ENCODE measurements at places on chromosomes 7 and 10.
A peak's percentile ranks its signal among the peaks of the same experiment; 100 is the strongest.

DNA sequence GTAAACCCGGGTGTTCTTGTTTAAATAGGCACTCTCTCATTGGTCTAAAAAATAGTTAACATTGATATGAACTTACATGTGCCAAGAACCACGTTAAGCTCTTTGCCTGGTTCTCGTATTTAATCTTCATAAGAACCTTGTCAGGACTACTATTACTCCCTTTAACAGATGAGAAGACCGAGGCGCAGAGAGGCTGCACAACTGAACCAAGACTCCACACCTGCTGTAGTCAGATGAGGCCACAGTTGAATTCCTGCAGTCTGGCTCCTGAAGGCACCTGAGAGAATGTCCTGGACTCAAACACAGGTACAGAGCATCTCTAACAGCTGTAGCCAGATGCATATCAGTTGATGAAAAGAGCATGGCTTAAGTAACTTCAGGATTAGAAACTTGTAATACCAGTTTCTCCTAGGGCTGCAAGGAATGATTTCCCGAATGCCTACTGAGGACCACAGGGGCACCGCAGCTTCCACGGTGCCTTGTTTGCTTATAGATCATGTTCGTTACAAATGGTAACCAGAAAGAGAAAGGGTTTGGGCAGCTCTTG is 9.5 kb downstream of the DDC start:
- no peak for DNase-seq

- DNase-seq: no peak
Observed at GRCh38 chr10:132094581-132095234, 29.0 kb downstream of the JAKMIP3 start.

DNA sequence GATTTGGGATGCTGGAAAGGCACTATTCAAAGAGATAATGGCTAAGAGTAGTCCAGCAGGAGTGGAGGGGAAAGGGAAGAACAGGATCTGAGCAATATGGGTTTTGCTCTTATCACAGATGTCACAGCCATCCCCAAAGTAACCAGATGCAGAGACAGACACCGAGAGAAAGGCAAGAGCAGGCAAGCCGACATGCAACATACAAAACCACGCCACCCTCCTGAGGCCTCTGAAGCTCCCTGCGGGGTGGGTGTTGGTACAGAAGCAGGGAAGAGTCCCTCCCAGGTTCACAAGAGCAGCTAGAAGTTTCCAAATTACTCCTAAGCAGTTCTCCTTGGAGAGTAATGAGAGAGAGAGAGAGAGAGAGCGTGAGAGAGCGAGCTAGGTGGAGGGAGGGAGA is 10.8 kb upstream of the C10orf53 start:
- DNase-seq: no peak

DNA sequence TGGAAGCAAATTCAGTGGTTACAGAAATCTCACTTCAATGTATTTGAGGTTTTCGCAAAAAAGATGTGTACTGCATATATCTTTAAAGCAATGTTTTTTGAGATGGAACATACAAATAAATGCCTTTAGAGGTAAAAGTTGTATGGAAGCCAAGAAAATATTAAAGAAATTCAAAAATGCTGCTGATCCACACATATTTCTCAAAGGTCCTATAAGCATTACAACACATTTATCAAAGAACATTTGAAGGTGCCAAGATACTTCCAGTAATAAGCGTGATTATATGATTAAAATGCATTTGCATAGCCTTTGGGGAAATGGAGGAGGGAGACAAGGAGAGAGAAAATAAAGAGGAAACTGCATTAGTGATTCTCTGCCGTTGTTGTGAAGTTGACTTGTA is 260.1 kb downstream of the BICC1 start:
- DNase-seq: no peak

DNA sequence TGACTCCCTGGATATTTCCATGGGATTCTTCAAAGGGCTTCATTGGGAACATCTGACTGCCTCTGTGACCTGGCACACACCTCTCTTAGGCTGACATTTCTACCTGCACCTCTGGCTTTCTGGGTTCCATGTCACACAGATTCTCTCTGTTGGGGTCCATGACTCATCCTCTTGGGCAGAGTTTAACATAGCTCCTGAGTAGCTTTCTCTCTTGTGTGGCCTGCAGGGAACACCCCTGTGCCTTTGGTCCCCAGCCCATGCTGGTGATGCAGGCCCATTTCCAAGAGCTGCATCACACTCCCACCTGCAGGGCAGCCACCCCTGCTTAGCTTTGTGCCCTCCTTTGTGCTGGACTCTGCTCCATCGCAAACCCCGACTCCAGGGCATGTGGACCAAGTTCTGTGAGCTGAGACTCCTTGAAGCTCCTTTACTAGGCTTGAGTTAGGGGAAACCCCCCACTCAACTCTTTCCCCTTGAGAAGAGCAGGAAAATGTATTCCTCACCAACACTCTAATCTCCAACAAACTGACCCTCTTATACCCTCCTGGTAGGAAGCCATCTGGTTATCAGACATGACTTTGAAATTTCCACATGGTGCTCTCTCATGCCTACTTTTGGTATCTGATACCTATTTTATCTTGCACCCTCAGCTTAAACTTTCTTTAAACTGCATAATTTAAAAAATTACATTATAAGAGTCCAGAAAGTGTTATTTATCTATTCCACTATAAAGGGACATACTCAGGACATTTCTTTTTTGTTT is 93.3 kb downstream of the ZNF777 start:
- DNase-seq: no peak

DNA sequence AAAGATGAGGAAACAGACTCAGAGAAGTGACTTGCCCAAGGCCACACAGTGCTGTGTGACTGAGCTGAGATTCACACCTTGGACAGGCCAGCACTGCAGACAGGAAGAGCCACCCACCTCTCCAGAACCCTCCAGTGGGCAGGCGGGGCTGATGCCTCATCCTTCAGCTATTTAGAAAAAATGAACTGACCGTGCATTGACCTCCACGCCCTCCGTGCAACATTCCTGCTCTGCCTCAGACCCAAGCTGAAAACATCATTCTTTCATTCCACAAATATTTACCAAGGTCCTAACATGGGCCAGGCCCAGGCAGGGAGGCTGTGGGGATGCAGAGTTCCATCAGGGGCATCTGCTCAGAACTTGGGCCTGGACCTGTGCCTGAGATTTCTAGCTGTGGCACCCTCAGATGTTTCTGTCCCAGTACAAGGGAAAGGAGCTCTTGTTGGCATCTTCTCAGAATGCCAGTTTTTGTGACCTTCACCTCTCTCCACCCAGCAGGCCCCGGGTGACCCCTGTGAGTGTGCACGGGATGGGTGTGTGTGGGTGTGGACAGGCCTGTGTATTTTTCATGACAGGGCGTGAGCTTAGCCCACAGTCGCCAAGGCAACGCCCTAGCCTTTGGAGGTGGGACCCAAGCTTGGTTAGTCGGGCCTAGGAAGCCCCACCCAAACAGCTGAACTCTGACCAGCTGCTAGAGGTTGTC is 6.5 kb downstream of the VSIR start:
- peak; percentile 61 for DNase-seq
